ENCODE measurements at places on chromosomes 4 and X.

- DNase-seq: no peak
Observed at GRCh38 chrX:131734621-131735020, 190.7 kb downstream of the OR13H1 start.

- DNase-seq: no peak
Observed at GRCh38 chr4:11626066-11626465, 197.4 kb upstream of the HS3ST1 start.

GRCh38 chr4:122762520-122762919 lies 30.0 kb downstream of the BBS12 start:
- peak; percentile 5 for DNase-seq

- no peak for DNase-seq
Observed at GRCh38 chrX:54788446-54788845, 9.6 kb downstream of the ITIH6 start.

DNA sequence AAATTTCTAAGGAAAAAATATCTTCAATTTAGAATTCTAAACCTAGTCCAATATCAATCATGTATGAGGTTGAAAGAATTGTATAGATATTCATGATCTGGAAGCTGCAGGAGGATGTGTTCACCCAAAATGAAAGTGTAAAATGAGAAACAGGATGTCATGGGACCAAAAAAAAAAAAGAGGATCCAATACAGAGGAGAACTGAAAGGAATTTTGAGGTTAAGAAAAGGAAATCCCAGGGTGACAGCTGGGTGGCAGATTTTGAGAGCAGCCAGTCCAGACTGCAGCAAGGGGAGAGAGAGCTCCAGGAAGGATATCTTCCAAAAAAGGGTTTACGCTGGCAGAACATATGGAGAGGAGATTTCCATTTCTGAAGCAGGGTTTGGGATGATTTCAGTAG lies 38.9 kb downstream of the TLR10 start:
- DNase-seq: no peak

- no peak for DNase-seq
Observed at GRCh38 chr4:170270628-170271027, 180.9 kb upstream of the AADAT start.

DNA sequence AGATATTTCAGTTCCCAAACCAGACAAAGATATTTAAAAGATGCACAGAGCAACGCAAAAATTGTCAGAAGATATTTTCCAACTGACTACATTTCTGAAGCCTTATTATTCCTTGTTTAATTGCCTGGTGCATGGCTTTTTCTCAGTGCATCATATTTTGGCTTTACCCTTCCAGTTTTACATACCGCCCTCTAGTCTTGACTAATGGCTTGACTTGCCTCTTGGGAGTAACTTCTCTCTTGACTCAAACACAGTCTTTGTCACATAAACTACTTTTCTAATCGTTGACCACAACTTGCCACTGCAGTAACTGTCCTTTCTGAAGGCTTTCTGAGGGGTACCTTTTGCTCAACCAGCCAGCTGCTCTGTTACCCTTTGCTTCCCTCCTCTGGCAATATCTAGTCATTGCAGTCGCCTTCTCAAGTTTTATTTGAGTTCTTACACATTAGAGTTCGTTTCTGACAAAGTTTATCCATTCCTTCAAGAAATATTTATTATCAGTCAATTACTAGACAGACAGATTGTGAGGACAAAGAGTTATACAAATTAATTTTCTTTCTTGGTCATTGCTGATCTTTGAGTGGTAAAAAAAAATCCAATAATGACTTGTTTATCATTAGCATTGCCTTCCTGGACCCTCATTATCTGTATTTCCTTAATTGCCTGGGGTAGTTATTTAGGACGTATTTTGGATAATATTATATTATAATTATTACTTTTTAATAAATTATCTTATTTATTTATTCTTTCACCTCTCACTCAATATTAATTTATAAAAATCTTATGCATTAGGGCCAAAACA lies 506.9 kb upstream of the PCDH10 start:
- DNase-seq: peak; percentile 85

DNA sequence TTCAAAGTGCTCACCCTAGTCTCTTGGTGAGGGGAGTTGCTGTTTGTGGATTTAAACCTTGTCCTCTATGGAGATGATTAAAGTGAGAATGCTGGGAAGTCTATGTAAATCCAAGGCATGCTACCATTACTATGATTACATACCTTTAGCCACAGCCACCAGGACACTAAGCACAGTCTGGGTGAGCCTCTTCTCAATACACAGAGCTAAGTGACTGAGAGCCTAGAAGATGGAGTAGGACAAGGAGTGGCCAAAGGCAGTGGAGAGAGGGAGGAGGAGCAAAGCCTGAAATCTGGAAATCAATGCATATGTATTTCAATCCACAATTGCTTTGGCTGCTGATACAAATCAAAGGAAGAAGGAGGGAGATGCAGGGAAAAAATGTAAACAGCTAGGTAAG lies 12.7 kb upstream of the TSPAN5 start:
- DNase-seq: no peak

GRCh38 chr4:76007089-76007862 lies at the start of gene CXCL9:
Gene CXCL9, minus strand, starts transcription at chr4:76007509. Its CDS starts 60 bp downstream, at chr4:76007449.
- DNase-seq: no peak

- DNase-seq: peak; percentile 73
Observed at GRCh38 chr4:185096032-185096653, 46.9 kb upstream of the SLC25A4 start.

GRCh38 chr4:174592985-174593335 lies 70.7 kb upstream of the HPGD start:
- no peak for DNase-seq

DNA sequence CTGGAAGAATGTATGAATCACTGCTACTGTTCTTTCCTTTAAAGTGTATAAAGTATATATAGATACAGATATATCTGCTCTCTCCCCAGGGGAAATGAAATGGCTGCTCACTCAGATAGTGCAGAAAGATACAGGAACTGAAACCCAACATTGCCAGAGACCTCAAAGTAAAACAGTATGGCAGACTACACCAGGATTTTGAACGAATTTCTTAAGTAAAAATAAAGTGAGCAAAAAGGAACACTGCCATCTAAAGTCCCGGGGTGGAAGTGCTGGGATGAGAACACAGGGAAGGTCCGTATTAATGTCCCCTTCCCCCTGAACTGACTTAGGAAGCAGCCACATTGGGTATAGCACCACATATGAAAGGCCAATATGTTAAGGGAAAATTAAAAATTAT lies 93.4 kb downstream of the TMA16 start:
- DNase-seq: peak; percentile 91
